Stimulated activated CD4-positive, alpha-beta T cell treated with anti-CD3 and anti-CD28 coated beads, TNF-alpha, amount 100 ng/mL, for 4 hours (primary cell): ENCODE measurements at places on chromosomes 12 and 14.

- DNase-seq = no peak
Observed at GRCh38 chr14:24298892-24299254, 707 bp downstream of the DHRS1 start.

DNA sequence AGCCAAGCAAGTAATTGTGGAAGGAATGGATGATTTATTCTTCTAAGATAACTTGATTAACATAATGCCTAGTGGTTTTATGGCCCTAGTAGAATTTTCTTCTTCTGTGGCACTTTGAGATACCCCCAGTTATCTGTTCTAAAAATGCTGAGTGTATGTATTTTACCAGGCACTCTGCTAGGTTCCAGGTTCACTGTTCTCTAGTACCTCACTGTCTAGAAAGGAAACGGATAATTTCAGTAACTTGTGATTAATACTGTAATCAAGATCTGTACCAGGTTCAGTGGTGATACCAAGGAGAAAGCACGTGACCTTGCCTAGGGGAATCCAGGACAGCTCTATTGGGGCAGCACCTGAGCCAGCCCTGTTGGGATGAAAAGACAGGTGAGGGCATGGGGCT lies 8.0 kb downstream of the ANO6 start:
- DNase-seq = no peak

DNA sequence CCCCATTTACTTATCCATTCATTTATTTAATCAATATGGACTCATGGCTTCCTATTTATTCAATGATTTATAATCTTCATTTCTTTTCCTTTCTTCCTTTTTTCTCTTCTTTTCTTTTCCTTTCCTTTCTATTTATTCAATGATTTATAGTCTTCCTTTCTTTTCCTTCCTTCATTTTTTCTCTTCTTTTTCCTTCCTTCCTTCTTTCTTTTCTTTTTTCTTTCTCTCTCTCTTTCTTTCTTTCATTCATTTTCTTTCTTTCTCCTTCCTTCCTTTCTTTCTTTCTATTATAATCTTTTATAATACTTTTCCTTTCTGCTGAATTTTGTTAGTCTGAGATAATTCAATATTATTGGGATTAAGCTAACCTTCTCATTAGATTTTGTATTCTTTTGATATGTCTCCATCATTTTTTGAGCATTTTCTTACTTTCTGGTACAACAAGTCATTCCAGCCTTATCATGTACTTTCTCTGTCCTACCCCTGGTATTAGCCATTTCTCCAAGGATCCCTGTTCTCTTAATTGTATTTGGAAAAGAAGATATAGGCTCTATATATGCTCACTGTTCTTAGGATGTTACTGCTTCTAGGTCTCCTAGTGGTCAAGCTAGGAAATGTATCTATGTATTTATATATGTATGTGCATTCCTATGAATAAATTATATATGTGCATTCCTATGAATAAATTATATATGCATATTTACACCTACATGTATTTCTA lies 12.1 kb downstream of the LACRT start:
- DNase-seq = no peak

DNA sequence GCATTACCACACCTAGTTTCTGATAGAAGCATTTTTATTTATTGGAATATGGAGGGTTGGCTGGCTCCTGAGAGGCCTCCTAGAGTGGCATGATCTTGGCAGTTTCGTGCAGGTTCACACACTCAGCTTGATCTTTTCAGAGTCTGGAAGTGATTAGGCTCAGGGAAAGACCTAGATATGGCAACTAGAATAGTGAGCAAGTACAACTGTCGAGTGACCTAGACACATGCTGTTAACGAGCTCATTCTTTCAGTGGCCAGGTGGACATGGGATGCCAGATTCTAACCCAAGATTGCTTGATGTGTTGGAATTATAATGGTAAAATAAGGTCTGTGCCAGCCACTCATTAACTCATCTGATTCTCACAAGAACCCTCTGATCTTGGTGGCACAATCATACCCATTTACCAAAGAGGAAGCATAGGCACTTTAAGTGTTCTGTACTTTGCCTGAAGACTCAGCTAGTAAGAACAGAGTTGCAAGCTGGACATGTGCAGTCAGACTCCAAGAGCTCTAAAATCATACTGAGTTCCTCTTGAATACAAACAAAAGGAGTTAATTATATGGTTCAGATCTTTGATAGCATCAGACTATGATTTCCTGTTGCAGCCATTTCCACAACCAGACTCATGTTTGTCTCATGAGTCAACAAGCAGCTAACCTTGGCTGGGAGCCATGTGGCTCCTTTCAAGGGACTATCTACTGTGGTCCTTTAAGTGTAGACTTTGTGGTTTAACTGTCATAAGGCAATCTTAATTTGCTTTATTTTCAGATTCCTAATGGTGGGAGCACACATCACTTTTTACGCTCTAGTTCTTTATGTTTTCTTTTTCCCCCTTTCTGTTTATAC lies 144.2 kb downstream of the PLEKHA5 start:
- DNase-seq = peak; percentile 28

DNA sequence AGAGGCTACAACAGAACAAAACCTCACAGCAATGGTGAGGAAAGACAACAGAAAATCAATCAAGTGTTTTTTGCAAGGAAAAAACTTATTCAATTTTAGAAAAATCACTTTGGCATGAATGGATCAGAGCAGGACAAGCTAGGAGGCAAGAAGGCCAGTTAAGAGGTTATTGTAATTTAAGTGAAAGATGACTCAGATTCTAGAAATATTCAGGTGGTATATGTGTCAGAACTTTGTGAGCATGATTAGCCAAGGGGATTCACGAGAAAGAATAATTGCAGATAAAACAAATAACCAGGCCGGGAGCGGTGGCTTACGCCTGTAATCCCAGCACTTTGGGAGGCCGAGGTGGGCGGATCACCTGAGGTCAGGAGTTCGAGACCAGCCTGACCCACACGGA lies 12.7 kb downstream of the GCH1 start:
- no peak for DNase-seq

GRCh38 chr12:13067322-13067721 lies 23.1 kb downstream of the FAM234B start:
- no peak for DNase-seq

DNA sequence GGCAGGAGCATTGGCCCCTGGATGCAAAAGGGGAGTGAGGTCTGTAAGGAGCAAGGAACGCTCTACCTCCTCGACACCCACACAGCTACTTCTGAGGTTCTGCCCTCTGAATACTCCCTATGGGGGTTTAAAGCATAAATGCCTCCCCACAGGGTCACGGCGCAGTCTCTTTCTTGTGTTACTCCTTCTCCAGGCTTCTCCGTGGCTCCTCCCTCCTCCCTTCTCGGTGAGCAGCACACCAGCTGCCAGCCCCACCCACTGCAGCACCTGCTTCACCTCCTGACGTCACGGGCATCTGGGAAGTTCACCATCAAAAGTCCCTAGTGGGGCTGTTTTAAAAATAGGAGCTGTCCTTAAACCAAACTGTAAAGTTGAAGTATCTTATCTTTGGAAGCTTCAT lies 67.3 kb downstream of the SPTB start:
- DNase-seq = no peak

DNA sequence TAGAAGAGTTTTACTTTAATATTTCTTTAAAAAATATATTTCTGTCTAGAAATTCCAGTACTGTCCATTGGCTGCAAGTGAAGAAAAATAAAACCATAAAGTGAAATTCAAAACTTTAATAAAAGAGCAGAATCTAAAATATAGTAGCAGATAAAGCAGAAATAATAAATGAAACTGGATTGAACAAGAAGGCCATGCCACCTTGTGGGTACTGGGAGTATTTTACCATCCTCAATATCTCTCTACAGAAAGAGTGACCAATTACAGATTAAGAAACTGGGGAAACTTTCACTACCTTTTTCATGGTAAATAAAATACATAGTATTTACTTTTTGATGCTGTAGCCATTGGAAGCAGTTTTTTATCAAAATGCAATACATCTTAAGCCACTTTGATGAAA lies 220.5 kb downstream of the BCAT1 start:
- DNase-seq = no peak

DNA sequence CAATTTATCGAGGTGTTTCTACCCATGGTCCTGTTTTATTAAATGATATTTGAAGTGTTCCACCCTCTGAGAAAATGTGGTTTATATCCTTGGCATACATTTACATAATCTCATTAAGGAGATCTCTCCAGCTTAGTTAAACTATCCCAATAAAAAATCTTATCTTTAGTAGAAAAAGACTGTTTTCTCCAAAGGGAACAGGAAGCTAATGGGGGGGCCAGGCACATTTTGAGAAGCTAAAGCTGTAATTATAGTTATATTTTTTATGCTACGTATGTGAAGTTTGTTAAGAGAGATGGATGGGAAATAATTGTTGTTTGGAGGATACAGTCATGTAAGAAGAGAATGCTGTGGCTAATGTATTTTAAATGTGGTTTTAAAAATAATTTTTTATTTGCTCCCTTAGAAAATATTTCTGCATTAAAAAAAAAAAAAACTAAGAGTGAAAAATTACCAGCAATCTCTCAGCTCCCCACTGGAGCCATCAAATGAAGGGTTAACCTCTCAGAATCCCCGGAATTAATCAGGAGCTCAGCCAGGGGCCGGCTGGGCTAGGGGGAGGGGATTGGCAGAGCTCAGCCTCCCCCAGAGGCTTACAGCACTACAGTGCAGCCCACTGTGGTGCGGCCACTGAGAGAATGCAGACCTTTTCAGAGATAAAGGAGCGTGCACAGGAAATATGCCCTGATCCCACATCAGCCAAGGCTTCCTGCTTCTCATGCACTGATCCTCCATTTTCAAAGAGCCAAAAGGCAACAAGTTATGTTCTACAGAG lies 185.8 kb downstream of the EGLN3 start:
- DNase-seq = no peak

DNA sequence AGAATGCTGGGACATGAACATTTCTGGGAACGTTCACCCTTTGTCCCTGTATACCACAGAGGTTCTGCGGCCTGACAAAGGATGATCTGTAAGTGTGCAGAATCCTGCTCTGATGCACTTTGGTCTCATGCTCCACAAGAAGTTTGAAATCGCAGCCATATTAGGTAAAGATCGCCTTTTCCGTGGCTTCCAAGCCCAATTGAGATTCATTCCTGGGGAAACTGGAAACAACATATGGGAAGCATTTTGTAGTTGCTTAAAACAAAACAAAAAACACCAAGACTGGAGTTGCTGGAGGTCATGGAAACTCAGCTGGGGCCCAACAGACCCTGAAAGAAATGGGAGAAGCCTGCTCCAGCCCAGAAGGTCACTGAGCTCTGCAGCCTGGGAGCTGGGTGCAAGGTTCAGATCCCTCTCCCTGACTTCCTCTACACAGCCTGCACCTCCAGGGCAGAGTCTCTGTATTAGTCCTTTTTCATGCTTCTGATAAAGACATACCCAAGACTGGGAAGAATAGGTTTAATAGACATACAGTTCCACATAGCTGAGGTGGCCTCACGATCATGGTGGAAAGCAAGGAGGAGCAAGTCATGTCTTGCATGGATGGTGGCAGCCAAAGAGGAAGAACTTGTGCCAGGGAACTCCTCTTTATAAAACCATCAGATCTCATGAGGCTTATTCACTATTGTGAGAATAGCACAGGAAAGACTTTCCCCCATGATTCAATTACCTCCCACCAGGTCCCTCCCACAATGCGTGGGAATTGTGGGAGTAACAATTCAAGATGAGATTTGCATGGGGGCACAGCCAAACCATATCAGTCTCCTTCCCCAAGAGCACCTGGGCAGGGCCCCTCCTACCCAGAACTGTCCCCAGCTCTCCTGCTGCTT lies 60.8 kb upstream of the CHGA start:
- no peak for DNase-seq

DNA sequence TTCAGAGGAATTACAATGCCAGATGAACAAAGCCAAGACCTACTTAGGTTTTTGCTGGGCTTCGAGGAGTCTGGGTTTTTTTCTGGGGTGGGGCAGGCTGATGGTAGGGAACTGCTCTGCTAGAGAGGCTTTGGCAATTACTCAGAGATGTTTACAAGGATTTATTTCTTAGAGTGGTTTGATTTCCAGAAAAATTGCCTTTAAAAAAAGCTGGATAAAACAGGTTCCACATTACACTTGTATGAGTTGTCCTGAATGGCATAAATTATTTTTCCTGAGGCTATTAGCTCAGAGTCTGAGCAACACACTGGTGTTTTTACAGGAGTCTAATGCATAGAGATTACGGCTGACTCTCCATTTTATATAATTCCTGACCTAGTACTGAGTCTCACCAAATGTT lies 118.5 kb upstream of the FRMD6 start:
- no peak for DNase-seq

GRCh38 chr12:43852744-43853143 lies 16.9 kb downstream of the TMEM117 start:
- no peak for DNase-seq

DNA sequence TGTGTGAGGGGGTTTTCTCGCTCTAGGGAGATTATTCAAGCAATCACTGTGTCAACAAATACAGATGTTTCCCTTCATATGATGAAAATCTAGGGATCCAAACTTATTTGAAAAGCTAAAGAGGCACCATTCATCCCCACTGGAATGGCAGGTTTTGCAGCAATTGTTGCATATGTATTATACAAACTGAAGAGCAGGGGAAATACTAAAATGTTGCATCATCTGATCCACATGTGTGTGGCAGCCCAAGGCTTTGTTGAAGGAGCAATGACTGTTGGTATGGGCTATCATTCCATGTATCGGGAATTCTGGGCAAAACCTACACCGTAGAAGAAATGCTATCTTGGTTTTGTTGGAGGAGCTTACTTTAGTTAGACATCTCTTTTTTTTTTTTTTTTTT lies 4.1 kb upstream of the PRPF40B start:
- DNase-seq = no peak

DNA sequence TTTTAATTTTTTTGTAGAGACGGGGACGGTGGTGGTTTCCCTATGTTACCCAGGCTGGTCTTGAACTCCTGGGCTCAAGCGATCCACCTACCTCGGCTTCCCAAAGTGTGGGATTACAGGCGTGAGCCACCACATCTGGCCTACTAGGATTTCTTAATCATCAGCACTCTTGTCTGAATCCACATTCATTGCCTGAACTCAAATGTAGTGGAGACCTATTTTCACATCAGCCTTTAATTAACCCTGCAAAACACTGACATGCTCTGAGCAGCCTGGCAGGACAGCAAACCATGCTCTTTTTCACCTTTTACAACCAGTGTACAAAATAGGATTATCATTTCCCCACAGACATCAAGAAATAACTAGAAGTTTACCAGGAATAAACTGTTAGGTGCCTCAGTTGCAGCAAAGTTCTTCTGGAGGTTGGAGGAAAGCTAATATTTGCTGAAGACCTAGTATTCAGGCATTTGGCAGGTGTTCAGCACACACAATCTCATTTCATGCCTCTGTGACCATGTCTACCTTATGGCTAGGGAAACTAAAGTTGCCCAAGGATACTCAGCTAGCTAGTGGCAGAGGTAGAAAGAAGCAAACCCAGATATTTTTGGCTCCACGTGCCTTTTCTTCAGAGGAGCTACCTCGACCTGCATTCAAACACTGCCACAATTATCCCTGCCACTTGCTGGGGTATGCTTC lies 37.7 kb downstream of the CFL2 start:
- no peak for DNase-seq

- DNase-seq = no peak
Observed at GRCh38 chr12:109698820-109699219, 14.8 kb upstream of the FAM222A start.

DNA sequence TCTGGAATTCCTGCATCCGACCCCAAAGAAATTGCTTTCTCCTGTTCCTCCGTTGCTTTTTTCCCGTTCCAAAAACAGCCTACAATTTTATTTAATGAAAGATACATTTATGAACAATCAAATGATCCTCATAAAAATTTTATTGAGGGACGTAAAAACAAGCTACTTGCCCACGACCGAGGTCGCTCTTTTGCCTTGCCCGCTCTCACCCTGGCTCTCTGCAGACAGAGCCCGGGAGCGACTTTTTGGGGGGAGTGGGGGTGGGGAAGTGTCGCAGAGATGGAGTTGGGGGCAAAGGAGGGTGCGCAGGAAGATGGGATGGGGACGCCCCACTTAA lies 1.1 kb upstream of the HOXC9 start:
- DNase-seq = no peak
